ENCODE measurements at places on chromosomes 2 and 18.

DNA sequence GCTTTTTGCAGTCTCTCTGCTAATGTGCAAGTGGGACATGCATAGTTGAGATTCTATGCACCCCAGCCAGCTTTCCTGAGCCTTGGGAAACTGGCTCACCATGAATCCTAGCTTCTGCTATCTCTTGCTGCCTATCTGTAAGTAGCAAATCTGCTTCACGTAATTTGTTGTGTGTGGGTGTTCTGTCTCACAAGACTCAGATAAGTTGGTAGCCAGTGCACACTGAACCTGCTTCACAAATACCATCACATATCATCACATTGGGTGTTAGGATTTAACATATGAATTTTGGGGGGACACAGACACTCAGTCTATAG lies 13.9 kb upstream of the VRK2 start:
- DNase-seq = no peak

- DNase-seq = no peak
Observed at GRCh38 chr2:95061119-95061512, 35.6 kb downstream of the MAL start.

GRCh38 chr2:232896720-232897597 lies 26.9 kb downstream of the SNORC start:
- no peak for DNase-seq

GRCh38 chr2:101064505-101064867 lies 62.4 kb downstream of the RPL31 start:
- DNase-seq = no peak
